ENCODE measurements at places on chromosomes 2 and 18.

- DNase-seq: no peak
These were observed 38.2 kb downstream of the AOX1 start for GRCh38 chr2:200624026-200624425.

- DNase-seq: no peak
These were observed 318 bp upstream of the CDC42EP3 start for GRCh38 chr2:37671816-37672103.

GRCh38 chr18:4510711-4511110 is 55.6 kb upstream of the DLGAP1 start:
- no peak for DNase-seq

- no peak for DNase-seq
These were observed 223.7 kb downstream of the ACKR3 start for GRCh38 chr2:236793023-236794011.

DNA sequence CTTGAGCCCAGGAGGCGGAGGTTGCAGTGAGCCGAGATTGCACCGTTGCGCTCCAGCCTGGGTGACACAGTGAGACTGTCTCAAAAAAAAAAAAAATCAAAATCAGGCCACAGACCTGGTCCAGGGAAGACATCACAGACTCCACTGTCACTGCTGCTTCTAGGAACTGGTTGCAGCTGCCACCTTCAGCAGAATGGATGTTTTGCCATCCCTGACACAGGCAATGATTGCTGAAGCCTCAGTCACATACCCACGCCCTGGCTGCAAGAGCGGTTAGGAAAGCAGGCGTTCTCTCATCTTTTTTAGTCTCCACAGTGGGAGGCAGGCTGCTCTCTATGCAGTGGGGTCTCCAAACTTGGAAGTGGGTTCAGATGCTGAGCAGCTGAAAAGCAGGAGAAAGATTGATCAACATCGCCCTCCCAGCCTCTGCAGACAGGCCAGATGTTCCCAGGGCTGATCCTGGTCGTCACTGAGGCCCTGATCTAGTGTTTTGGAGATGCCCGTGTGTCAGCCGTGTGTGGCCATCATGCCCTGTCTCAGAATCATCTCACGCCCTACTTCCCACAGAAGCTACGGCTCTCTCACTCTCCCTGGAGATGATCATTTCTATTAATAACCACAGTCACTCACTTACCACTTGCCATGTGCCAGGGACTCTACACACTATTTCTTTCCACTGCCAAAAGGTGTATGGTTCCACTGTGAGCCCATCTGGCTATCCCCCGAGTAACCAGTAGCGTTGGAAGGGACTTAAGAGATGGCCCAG is 91.8 kb downstream of the PLB1 start:
- DNase-seq: no peak
